Stimulated activated CD4-positive, alpha-beta T cell treated with anti-CD3 and anti-CD28 coated beads, TNF-alpha, amount 100 ng/mL, for 24 hours (primary cell): ENCODE measurements at places on chromosomes 2 and 18.
A peak's percentile ranks its signal among the peaks of the same experiment; 100 is the strongest.

DNA sequence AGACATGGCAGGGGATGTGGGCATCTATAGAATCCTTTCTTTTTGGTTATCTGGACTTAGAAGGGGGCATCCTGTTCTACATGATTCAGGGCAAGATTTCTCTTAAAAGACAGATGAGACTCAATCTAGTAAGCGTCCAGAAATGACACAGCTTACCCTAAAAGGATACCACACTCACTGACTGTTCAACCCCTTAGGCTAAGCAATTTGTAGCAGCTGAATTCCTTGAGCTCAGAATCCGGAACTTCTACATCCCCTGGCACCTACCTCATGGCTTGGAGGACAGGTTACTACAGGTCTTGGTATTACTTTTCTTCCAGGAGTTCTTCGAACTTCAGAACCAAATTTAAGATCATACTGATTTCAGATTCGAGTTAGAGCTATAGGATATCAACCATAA lies 138.4 kb downstream of the LAMA3 start:
- DNase-seq: no peak

- peak; percentile 6 for DNase-seq
Measured at GRCh38 chr18:2337552-2338141, 233.7 kb downstream of the METTL4 start.

- no peak for DNase-seq
Measured at GRCh38 chr2:104836265-104836664, 17.6 kb upstream of the POU3F3 start.

DNA sequence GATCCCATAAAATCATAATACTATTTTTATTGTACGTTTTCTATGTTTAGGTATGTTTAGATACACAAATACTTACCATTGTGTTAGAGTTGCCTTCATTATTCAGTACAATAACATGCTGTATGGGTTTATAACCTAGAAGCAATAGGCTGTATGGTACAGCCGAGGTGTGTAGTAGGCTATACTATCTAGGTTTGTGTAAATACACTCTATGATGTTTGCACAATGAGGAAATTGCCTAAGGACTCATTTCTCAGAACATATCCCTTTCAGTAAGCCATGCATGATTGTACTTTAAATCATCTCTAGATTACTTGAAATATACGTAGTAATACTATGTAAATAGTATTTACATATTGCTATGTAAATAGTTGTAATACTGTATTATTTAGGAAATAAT lies 156.7 kb downstream of the CDCA7 start:
- no peak for DNase-seq
